ENCODE measurements at places on chromosomes 16 and 17.
A peak's percentile ranks its signal among the peaks of the same experiment; 100 is the strongest.

- no peak for DNase-seq
These were observed 65.7 kb downstream of the MARF1 start for GRCh38 chr16:15576960-15577958.

DNA sequence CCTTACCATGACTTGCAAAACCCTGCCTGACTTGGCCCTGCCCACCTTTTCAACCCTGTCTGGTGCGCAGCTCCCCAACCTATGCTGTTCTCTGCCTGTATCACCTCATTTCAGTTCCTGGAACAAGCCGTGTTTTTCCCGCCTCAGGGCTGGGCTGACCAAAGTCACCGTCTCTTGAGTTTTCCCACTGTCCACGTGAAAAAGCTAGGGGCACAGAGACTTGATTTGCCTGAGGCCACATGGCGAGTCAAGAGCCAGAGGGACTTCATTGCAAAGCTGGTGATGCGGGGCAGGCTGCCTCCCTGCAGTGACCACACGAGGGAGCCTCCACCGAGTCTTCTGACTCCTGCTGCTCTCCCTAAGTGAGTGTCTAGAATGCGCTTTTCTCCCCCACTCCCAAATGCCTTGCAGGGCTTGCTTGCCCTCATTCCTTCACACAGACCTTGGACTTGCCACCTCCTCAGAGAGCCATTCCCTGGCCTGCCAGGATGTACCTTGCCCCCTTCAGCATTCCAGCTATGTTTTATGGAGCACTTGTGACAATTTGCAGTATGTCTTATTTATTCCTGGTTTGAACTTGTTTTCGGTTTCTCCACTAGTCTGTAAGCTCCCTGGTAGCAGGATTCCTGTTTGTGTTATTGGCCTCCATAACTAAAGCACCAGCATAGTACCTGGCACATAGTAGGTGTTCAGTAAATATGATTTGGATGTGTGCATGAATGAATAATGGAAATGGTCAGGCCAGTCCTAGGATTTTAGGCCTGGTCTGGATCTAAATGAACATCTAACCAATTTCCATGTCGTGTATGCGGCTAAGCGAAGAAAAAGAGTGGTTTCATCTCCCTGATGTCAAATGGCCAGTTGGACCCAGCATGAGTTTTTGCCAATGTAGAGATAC, 252.3 kb downstream of the SNX29 start:
- peak; percentile 56 for DNase-seq

DNA sequence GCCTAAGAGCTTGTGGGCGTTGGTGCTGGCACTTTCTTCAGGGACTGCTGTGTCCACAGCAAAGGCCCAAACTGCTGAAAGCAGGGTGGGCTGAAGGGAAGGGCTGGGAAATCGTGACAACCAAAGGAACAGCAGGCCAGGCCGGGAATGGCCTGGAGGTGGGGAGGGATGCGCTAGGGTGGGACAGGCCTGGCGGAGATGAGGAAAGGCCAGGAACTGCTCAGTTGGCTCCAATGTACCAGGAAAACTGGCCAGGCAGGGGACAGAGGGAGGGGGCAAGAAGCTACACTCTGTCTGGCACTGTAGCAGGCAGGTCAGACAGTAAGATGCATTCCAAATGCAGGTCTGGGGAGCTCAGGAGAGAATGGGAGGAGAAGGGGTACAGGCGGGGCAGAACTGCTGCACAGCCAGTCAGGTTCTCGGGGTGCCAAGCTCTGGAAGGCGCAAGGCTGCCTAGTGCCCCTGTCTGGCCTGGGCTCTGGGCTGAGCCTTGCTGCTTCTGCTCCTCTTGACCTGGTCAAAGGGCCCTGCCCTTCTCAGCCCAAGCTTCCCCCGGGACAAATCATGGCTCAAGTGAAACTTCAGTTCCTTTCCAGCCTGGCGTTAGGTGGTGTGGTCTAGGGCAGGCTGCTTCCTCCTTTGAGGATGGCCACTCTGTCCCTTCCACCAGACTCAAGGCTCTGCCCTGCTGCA, 7.3 kb downstream of the PNMT start:
- DNase-seq: peak; percentile 15

GRCh38 chr17:57447990-57448758, 191.9 kb downstream of the MSI2 start:
- no peak for DNase-seq

GRCh38 chr17:1398931-1399678, 917 bp downstream of the YWHAE start:
- no peak for DNase-seq

Measured in left hindlimb (tissue), 1 donor.